Naive B cell (primary cell): ENCODE measurements at places on chromosomes 16 and 17.

GRCh38 chr17:43905400-43905984 is 1.8 kb downstream of the MPP2 start:
- no peak for DNase-seq

GRCh38 chr16:47136099-47136842 is 7.5 kb downstream of the NETO2 start:
- DNase-seq = no peak

DNA sequence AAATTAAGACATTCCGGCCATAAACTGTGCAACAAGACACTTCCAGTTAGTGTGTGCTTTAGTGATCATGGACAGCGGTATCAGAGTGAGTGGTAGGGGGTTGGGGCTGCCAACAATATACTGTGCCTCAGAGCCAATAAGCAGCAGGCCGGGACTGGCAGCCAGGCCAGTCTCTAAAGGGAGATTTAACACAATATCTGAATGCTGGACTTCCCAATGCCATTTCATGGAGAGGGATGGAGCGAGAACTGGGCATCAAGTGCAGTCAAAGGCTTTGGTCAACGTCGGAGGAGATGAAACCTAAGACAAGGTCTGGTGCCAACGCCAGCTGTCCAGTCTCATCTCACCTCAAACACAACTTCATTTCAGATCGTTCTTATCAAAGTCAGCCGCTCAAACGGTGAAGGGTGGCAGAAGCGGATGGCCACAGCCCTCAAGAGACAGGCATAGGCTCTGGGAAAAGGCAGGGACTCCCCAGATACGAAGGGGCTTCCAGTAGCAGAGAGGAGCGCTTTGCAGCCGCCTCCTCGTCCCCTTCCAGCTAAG is 935 bp downstream of the USP32 start:
- no peak for DNase-seq

- DNase-seq = no peak
These were observed 225.3 kb downstream of the WWOX start for GRCh38 chr16:78324649-78325285.

- no peak for DNase-seq
These were observed 300.2 kb upstream of the IRX5 start for GRCh38 chr16:54630284-54630967.

DNA sequence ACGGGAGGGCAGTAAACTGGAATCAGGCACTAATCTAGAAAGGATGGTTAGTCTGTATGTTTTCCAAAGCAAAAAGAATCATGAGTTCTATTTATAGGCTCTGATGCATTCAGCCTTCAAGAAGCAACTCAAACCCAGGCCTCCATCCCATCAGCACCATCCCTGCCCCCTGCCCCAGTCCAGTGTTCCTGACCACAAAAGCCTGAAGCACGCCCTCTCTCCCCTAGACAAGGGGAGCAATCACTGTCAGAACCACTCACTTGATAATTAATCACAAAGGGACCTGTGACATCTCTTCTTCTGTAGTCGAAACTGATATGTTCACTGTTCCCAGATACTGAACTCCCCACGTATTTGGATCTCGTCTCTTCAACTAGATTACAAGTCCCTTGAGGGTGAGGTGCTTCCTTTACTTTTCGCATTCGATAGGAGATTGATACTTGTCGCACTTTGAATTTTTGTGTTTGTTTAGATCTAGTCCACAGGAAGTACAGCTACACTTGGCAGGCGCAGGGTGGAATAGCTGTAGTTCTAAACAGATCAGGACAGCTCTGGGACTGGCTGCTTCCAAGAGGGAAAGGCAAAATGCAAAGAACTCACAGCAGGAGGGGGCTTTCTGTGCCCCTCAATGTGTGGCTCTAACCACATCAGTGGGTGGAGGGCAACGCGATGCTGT is 36.4 kb upstream of the CCDC182 start:
- no peak for DNase-seq

GRCh38 chr17:50569592-50569991 is 9.1 kb downstream of the CACNA1G start:
- no peak for DNase-seq

- no peak for DNase-seq
These were observed 50.4 kb upstream of the HS3ST2 start for GRCh38 chr16:22763437-22764080.

DNA sequence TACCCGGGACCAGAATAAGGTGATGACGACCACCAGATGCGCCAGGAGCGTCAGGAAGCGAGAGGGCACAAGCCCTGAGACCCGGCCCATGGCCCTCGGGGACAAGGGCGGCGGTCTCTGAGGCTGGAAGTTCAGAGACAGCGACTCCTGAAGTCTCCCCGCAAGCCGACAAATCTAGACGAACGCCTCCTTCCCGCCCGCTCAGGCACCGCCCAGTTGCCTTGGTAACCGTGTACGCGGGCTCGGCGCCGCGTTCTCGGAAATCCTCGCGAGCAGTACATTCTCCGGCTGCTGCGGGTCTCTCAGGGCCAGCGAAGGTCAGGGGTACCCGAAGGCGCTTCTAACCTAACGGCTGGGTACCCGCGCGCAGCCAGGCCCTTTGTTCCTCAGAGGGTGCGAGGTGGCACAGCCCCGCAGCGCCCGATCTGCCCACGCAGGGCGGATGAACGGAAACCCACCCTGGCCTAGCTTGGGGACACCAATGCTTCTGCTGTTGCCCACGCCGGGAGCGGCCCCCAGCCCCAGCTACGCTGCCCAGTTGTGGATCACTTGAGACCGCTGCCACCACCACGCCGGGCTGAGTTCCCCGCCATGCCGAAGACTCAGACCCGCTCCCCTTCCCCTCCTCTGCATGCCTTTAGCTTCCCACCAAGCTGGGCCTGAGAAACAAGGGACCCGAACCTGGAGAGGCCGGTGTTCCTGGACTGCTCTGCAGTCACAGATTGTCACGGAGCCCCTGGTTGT is at the start of gene TMEM107:
Gene TMEM107 (minus strand): TSS at position 184 of the 744 bp plus-strand sequence. CDS start 94 bp downstream, at position 90.
- DNase-seq = peak; percentile 84

- no peak for DNase-seq
These were observed 41.6 kb downstream of the MARF1 start for GRCh38 chr16:15601212-15601879.

DNA sequence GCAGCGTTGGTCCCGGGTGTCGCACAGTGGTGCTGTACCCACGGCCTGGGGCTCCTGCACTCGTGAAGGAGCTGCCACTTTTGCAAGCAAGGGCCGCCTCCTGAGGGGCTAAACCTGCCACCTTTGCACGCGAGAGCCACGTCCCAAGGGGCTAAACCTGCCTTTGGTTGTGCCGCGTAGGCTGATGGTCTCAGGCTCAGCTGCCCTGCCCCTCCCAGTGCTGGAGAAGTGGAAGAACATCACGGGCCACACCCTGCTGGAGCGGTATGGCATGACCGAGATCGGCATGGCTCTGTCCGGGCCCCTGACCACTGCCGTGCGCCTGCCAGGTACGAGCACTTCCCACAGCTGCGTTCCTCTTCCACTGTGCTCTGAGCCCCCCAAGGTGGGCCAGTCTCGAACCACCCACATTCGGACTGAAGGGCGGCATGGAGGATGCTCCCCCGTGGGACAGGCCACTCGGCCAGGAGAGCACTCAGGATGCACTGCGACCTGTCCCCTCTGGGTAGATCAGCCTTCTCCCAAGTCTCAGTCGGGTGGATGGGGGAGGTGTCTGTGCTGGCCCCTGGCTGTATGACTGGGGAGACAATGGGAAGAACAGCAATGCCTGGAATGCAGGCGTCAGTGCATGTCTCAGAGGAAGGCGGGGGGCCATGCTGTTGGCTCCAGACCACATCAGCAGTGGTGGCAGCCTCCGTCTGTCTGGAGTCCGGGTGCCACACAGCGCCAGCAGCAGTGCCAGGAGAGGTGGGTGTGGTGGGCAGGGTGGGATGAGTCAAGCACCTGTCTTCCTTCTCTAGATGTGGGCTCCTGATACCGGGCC is 20.7 kb downstream of the ACSF3 start:
- DNase-seq = no peak

DNA sequence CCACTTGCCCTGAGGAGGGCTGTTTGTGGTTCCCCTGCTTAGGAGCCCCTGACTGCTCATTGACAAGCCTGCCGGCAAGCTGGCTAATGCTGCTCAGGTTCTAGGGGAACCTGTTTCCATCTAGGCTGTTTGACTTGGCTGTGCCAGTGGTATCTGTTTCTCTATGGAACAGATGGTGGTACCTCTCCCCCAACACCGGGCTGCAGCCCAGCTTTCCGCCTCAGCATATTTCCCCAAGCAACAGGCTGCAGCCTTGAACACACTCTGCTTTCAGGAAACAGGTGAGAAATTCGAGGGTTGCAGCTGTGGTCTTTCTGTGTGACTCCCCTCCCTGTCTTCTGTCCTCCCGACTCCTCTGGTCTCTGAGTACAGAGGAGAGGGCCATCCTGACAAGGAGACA is 132.3 kb downstream of the TMEM132E start:
- no peak for DNase-seq

GRCh38 chr16:73558219-73558618 is 510.3 kb upstream of the ZFHX3 start:
- no peak for DNase-seq

- no peak for DNase-seq
These were observed 38.7 kb upstream of the FOXJ1 start for GRCh38 chr17:76179496-76180467.

DNA sequence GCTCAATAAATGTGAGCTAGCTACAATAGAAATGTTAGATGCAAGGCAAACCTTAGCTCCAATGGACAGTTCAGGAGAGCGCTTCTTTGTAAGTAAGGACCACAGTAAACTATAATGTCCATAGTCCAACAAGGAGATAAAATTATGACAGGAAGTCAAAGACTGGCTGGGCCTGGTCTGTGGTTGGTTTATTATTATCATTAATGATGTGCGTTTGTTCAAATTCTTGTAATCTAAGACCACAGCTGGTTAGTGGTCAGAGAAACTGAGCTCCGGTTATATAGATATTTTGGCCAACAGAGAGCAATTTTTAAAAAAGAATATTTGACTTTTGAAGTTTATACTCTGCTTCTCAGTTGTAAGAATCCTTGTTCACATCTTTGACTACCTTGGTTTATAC is 4.7 kb upstream of the CMTM2 start:
- no peak for DNase-seq

DNA sequence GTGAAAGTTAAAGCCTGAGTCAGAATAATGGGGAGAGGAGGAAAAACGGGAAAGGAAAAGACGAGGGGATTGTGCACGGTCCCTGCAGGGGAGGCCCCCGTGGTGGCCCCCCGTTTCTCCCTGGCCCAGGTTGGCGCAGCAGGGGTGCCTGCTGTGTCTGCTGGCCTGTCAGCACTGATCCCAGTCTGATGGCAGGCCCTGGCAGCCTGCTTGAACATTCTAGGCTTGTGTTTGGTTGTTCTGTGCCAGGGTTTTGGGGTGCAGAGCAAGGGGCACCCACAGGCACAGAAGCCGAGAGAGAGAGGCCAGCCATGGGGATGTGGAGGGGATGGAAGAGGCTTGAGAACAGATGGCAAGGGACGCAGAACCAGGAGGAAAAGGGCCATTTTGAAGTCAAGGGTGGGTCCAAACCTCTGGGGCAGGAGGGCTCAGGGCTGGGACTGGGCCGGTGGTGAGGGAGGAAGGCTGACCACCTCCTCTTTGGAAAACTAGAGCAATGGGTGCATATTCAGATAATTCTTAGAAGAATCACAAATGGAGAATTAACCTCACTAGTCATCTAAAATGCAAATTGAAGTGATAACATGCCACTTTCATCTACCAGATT is 35.9 kb downstream of the TBX4 start:
- no peak for DNase-seq

GRCh38 chr16:12046651-12047050 is 70.1 kb downstream of the SNX29 start:
- DNase-seq = no peak

DNA sequence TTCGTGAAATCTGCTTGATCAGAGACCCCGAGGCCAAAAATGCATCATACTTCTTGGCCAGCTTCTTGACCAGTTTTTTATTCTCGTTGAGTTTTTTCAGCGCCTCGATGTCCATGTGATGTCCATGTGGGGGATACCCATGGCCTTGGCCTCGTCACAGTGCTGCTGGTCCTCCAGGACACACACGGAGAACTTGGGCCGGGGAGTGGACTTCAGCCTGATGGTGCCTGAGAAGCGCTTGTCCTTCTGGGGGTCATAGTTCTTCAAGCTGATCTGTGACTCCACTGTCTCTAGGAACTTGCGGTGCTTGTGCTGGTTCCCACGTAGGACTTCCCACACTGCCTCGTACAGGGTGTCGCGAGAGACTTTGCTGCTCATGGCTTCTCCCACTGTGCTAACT is 16.7 kb downstream of the COX4I1 start:
- DNase-seq = no peak
